ENCODE measurements at places on chromosomes 5 and 9.

GRCh38 chr5:169970339-169970738, 10.0 kb downstream of the INSYN2B start:
- DNase-seq = no peak

DNA sequence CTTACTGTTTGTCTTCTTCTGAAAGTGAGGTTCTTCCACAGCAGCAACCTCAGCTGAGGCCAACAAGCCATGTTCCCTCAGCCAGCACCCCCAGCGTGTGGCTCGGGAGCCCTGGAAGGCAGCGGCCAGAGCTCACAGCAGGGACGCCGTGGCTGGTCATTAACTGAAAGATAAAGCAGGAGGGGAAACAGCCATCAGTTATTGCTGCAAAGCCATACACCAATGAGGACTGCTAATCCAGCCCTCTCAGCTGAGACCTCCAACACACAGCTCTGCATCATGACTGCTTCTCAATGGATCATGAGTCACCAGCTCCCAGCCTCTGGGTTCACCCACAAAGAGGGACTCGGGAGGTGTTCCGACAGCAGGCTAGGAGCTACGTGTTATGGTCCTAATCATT, 24.3 kb downstream of the ABCA1 start:
- no peak for DNase-seq

DNA sequence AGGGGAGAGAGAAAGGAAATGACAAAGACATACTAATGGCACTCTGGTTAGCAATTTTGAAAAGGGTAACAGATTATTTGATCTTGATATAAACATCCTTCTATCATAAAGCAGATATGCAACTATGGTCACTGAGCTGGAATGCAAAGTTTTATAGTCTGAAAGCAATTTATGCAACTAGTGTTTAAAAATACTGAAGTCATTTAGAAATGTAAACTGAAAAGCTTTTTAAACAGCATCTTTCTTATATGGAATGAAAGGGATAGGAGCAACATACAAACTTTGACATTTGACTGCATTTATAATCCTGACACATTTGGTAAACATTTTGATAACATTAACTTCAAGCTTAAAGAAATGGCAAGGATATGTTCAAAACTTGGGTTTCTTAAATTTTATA, 28.7 kb upstream of the ADAMTS19 start:
- DNase-seq = no peak

DNA sequence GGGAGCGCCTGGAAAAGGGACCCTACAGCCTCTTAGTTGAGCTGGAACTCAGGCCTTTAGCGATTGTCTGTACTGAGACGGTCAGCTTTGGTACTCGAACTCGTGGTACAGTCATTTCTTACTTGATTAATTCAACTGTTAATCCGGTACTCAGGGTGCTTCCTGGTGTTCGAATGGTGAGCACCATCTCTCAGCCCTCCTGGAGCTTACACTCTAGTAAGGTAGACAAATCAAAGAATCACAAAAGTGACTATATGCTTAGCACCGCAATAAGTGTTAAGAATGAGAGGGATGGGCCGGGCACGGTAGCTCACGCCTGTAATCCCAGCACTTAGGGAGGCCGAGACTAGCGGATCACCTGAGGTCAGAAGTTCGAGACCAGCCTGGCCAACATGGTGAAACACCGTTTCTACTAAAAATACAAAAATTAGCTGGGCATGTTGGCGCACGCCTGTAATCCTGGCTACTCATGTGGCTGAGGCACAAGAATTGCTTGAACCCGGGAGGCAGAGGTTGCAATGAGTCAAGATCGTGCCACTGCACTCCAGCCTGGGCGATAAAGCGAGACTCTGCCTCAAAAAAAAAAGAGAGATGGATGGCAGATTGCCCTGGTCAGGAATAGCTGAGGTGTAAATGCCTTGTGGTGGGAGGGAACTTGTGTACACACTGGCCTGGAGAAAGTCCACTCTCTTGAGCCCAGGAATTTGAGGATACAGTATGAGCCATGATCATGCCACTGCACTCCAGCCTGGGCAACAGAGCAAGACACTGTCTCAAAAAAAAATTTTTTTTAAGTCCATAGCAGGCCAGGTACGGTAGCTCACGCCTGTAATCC, 981 bp downstream of the TCOF1 start:
- DNase-seq = no peak

- no peak for DNase-seq
Measured at GRCh38 chr5:24642022-24642421, 2.8 kb downstream of the CDH10 start.

DNA sequence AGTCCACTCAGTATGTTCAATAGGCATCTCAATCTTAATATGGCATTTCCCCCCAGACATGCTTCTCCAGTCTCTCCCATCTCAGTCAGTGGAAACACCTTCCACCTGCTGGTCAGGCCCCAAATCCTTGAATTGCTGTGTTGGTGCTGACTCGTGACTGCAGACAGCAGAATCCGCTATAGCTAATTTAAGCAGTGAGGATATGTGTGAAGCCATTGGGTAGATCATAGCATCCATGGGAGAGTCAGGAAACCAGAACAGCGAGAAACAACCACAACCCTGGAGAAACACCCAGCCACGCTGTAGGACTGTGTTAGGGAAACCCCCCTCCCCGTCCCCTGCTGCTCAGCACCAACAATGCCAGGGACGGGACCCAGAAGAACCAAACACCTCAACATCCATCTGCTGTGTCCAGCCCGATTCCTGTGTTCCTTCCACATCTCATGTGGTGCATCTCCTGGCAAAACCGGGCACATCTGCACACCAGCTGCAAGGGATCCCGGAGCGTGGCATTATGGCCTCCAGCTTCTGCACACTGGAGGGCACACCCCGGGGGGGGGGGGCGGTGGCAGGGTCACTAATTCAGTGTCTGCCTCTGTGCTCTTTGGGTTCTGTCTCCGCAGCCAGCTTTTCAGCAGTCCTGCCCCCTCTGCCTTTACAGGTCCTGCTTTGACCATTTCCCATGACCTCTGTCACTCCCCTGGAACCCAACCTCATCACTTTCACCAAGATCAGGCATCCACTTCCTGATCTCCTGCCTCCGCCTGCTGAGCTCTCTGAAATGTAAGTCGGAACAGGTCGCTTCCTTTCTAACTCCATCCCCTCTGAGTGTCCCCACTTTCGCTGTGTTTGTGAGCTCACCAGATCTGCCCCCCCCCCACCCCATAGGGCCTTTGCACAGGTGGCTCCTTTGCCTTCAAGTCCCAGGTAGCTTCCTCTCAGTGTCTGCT, 2.4 kb upstream of the PLEKHG4B start:
- DNase-seq = no peak

GRCh38 chr5:161414037-161414436, 132.5 kb downstream of the GABRB2 start:
- DNase-seq = no peak

GRCh38 chr5:120988491-120988890, 524.4 kb downstream of the PRR16 start:
- DNase-seq = no peak

DNA sequence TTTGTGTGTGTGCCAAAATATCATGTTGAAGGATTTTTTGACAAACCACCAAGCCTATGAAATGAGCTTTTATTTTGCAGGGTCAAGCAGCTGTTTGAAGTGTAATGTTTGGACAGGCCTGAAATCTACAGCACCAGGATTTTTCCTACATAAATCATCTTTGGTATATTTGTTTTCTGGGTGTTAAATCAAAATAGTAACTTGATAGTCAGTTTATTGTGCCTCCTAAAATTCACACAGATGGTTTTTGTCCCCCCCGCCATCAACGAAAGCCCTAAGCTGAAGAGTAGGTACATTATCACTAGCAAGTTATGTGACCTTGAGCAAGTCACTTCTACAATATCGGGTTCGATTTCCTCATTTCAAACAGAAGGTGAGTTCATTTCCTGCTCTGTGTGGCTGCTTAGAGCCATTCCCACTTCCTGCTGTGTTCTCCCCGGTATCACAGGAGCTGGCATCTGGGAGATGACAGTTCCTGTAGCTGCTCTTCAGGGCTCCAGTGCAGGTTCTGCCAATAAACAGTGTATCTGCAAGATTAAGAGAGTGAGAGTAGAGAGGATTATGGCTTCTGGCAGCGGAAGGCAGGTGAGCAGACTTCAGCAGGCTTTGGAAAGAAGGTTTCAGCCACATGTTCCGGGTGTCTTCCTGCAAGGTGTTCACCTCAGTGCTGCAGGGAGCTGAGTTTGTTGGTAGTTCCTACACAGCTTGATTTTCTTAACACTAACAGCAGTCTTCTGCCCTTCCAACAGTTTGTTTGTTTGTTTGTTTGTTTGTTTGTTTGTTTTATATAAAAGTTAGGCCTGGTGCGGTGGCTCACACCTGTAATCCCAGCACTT, 48.4 kb upstream of the GNE start:
- DNase-seq = no peak

DNA sequence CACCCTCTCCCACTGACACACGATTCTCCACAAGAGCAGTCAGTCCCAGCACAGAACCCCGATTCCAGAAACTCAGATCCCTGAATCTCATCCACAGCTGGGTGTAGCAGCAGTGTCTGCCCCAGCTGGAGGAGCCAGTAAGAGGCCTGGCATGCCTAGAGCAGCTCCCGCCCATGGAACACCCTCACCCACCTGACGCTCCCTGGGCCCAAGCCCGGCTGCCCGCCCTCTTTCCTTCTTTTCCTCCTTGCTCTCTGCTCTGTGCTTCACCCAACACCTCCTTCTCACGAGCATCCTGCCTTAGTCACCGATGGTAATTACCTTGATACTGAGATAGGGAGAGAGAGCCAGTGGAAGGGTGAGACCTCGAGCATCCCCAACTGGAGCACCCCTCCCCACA, 8.7 kb downstream of the PCDH1 start:
- DNase-seq = no peak

DNA sequence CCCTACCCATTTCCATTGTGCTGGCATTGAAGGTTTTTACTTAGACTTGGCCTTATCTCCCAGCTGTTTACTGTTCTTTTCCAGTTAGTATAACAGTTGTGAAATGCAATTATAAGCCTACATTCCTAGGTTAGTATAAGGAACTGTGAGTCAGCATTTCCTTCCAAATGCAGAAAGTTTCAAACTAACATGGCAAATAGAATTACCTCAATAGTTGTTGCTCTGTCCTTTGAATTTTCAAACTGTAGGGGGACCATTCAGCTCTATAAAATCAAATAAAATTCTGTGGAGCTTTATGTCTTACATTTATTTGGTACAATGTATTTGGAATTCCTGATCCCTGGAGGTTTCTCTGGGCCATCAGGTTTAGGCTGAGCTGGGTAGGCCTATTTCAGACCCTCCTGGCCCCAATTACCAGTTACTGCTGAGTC, 47.2 kb downstream of the ARHGEF28 start:
- no peak for DNase-seq

DNA sequence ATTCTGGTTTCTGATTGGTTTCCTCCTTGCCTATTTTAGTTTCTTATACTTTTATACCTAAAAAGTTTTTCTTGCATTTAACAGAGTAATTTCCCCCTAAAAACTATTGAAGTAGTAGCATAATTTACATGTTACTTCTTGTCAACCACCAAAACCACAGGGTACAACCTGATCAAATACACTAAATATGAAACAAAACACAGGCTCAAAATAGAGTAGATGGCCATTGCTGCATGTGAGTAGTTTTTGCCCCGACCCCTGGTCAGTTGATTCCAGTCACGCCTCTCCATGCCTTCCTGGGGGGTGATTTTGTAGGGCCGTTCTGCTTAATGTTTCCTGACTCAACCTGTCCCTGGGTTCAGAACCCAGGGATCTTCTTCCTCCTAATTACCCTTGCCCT, 101.8 kb downstream of the TLE4 start:
- no peak for DNase-seq

DNA sequence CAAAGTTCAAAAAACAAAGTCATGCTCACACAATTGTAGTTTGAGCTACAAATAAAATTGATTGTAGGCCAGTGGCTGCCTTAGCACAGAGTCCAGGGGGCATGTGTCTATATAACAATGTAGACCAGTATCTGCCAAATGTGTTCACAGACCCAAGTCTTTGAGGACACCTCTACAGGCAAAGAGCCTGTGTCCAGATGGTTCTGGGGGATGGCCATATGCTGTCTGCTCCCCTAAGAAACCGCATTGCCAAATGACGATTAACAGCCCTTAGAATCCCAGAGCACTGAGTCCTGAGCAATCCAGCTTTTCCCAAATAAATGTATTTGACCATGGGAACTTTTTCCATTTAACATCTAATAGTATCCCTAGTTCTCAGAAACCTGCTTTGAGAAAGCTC, 169.6 kb downstream of the ADCY2 start:
- DNase-seq = no peak

- DNase-seq = no peak
Measured at GRCh38 chr5:171898386-171898785, 108.1 kb downstream of the FBXW11 start.
